ENCODE measurements at places on chromosomes 11 and 22.

- DNase-seq = no peak
Observed at GRCh38 chr11:11558396-11558795, 63.4 kb downstream of the GALNT18 start.

- no peak for DNase-seq
Observed at GRCh38 chr11:59849129-59849528, 3.8 kb upstream of the CBLIF start.

DNA sequence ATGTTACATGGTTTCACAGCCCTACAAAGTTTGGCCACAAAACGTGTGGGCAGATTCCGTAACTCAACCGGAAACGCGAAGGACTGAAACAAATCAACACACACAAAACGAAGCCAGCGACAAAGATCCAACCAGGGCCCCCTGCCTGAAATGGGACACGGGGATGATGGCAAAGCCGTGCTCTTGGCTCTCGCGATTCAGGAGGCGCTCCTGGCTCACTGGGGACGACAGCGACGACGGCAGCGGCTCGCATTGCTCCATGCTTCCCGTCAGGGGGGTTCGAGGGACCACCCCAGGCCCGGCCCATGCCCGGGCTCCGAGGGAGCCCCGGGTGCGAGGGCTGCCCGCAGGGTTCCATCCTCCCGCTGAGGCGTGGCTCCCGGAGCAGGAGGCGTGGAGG lies 4786.8 kb upstream of the OR11H1 start:
- no peak for DNase-seq

- DNase-seq = no peak
Observed at GRCh38 chr11:101907815-101908214, 7.0 kb upstream of the CEP126 start.

DNA sequence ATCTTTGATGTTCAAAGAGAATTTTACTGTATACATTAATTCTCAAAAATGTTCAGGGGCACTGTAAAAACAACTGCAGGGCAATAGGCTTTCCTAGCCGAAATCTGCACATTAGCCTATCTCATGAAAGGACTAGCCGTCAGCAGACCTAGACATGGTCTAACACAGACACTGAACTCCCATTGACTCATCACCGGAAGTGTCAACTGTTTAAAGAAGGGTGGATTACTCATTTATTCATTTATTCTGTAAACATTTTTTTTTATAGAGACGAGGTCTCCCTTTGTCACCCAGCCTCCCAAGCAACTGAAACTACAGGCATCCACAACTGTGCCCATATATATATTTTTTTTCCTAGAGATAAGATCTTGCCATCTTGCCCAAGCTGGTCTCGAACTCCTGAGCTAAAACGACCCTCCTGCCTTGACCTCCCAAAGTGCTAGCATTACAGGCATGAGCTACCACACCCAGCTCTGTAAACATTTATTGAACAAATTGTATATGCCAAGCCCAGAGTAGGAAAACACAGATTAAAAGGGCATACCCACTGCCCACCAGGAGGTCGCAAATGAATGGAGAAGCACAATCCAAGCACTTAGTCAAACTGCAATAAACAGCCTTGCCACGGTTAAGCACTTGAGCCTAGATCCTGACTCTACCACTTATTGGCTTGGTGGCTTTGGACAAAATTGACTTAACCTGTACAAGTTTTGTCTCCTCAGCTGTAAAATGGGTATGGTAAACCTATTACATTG lies 26.6 kb downstream of the RAB30 start:
- DNase-seq = no peak

GRCh38 chr11:39772525-39773137 lies 1686.8 kb downstream of the LRRC4C start:
- no peak for DNase-seq

- no peak for DNase-seq
Observed at GRCh38 chr11:102935514-102935913, 20.0 kb downstream of the MMP13 start.

- DNase-seq = no peak
Observed at GRCh38 chr11:112822478-112823274, 138.5 kb upstream of the NCAM1 start.

DNA sequence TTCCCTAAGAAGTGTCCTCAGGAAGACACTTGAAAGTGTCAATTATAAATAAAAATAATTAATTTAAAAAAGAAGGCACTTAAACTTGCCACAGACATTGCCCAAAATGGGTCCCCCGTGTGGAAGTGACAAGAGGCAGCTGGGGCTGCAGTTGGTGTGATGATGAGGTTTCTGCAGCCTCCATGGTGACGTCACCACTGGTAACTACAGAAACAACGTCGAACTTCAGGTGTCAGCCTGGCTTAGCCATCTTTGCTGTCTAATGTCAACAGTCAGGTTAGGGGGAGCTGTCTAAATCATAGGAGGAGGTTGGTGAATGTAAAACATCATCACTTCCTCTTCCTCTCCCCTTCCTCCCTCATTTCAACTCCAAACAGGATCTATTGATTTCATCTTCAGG lies 328.6 kb downstream of the MN1 start:
- no peak for DNase-seq

DNA sequence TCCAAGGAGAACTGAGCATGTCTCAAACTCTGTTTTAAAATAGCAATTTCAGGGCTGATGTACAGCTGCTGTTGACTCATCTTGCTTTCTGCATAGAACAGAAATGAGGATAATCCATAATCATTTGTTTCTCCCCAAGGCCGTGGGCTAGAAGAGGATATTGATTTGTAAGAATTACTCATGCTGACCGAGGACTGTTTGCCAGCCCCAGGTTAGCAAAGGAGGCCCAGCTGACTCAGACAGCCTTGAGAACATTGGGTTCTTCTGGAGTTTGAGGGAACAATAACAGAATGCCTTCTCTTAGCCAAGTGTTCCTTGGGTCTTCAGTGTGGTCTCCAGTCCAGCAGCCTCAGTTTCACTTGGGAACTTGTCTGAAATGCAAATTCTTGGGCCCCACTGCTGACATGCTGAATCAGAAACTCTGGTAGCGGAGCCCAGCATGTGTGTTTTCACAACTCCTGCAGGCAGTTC lies 92.0 kb downstream of the ZC3H12C start:
- DNase-seq = no peak

DNA sequence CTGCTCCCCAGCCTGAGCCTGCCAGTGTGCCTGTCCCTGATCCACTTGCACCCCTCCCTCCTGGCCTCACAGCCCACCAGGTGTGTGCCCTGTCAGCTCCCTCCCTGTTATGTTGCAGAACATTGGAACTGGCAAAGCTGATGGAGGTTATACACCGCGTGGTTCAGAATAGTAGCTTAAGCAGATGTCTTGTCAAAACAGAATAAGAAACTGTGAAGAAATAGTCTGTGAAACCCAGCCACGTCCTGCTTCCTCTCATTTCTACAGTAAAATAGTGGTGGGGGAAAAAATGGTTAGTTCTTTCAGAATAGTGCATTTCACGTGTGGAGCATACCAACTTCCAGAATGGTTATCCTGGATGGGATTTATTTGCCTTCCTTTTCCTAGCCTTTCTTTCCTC lies 161.2 kb upstream of the NAV2 start:
- DNase-seq = no peak

- DNase-seq = no peak
Observed at GRCh38 chr11:67381244-67381972, 8.0 kb upstream of the CLCF1 start.

- no peak for DNase-seq
Observed at GRCh38 chr11:116984186-116984585, 114.0 kb downstream of the SIK3 start.

DNA sequence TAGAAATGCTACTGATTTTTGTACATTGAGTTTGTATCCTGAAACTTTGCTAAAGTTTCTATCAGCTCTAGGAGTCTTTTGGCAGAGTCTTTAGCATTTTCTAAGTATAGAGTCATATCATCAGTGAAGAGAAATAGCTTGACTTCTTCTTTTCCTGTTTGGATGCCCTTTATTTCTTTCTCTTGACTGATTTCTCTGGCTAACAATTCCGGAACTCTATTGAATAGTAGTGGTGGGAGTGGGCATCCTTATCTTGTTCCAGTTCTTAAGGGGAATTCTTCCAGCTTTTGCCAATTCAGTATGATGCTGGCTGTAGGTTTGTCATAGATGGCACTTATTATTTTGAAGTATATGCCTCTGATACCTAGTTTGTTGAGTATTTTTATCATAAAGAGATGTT lies 197.7 kb downstream of the AASDHPPT start:
- no peak for DNase-seq

GRCh38 chr22:44192098-44192815 lies 11.5 kb downstream of the PARVG start:
- no peak for DNase-seq

DNA sequence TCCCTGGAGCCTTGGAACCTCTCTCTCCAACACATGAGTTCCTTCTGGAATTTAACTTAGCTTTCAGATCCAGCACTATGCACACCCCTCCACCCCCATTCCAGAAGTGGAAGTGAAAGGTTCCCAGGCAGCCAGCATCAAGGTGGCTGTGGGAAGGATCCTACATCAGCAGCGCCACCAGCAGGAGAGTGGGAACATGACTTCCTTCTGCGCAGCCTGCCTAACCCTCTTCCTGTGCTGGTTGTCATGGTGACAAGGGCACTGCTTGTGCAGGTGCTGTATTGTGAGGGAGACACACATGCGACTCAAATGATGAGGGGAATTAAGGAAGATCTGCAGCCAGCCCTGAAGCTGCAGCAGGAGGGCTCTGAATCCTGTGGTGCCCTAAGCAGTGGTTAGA lies 904.5 kb upstream of the API5 start:
- DNase-seq = no peak

GRCh38 chr11:92859156-92859690 lies 110.2 kb upstream of the MTNR1B start:
- no peak for DNase-seq

DNA sequence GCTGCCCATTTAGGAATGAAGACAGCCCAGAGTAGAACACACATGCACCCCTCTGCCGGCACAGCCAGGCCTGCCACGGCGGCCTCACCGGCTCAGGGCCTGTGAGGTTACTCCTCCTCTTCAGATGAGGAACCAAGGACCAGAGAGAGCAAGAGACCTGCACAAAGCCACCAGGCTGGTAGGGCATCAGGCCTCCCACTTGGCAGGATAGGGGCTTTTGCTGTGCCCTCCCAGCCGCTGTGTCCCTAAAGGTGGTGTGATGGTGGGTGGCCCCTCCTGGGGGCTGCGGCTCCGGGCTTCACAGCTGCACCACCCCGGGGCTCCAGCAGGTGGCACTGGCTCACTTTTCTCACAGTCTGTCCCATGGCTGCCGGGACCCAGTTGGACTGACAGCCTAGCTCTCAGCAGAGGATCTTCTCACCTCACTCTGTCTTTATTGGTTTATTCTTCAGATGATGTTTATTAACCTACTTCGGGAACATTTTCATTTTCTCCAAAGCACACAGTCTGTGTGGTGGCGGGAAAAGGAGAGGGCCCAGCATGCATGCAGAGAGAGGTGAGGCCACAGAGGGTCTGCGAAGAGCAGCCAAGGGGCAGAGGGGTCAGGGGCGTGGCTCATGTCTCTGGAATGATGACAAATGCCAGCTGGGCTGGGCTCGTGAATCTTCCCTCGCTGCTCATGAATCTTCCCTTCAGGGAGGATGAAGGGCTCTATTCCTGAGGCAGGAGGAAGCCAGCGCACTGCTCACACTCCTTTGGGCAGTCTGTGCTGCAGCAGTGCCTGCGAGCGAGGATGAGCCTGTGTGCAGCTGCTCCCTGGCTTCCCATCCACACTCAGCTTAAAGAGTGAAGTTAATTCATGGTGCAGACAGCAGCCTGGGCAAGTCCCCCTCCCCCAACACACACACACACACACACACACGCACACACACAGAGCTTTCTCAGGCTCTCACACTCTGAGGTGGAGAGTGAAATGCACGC lies 101.1 kb upstream of the PITPNB start:
- peak; percentile 49 for DNase-seq

DNA sequence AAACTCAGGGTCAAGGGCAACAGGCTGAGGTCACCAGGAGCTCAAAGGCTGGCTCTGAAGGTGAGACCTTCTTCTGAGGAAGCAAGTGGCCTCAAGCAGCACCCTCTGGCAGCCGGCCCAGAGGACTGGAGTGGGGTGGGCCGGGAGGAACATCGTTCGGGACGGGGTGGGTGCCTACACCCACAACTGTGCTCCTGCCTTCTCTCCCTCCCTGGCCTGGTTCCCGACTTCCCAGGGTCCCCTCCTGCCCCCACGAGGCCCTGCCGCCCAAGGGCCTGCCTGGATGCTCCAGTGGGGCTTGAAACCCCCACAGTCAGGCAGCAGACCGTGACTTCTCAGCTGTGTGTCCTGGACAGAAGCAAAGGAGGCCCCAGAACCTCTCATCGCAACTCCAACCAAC lies 195.7 kb downstream of the IGLL1 start:
- no peak for DNase-seq

GRCh38 chr11:68819362-68819761 lies 22.4 kb downstream of the CPT1A start:
- no peak for DNase-seq

DNA sequence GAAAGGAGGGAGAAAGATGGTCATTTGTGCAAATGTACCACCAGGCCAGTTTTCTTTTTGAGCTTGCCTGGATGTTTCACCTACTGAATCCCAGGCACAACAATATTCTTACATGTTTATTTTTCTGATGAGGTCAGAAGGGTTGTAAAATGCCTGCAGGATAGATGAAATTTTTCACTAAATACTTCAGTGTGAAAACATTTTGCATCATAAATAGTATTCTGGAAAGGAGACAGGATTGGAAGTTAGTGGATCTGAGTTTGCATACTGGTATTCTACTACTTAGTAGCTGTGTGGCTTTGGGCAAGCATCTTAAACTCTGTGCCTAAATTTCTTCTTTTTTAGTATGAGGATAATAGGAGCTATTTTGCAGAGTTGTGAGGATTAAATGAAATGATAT lies 24.8 kb downstream of the RNF169 start:
- no peak for DNase-seq

GRCh38 chr11:104858882-104859775 lies 39.1 kb downstream of the CASP12 start:
- DNase-seq = no peak
